ENCODE measurements at places on chromosomes 7 and 10. TPM values are rescaled to one million over a fixed set of nuclear protein-coding genes. Genes with fewer than 3 reads are reported as not detected.
A peak's percentile ranks its signal among the peaks of the same experiment; 100 is the strongest.

- DNase-seq: no peak
Measured at GRCh38 chr10:6951732-6952131, 371.7 kb upstream of the PRKCQ start.

DNA sequence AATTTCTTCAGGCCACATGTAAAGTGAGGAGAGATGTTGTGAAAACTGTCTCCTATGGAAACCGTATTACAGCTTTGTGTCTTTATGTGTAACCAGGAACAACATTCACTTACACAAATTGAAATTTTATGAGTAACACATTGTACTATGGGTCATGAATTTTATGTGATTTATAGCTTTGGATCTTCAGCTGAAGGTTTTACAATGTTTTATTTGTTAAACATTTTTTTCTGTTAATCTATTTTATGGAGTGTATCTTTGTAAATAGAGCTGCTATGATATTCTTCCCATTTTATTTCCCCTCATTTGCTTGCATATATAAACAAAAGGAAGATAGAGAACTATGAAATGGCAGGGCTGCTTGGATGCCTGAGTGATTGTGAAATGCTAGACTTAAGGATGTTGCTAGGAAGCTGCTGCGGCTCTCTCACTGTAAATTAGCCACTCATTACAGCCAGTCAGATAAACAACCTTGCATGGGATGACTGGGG lies 104.5 kb upstream of the PCLO start:
- no peak for DNase-seq

- no peak for DNase-seq
Measured at GRCh38 chr7:85681241-85681640, 494.4 kb upstream of the SEMA3D start.

Gene MSMB
- total RNA-seq: not detected

GRCh38 chr10:118610577-118610976 lies 15.1 kb upstream of the PRLHR start:
- DNase-seq: no peak

DNA sequence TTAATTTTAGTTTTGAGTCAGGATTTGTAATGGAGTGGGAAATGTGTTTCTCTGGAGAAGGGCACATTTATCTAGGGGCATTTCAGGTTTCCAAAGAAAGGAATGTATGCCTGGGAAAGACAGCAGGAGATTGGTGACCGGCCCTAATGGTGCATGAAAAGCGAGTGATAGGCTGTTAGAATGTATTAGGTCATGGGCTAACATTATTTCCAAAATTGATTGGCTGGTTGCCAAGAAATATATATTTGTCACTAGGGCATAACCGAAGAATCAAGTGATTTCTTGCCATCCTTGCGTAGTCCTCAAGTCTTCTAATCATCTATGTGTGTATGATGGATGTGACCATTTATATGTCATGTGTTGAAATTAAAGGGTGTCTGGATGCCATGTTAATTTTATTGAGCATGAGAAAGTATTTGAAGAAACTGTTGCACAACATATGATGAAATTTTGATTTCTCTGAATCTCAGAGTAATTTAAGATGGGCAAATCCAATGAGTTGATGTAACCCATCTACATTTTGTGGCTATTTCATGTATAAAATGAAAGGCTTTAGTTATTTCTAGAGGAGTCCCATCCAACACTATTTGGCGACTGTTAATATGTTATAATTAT lies 248.4 kb downstream of the BMPER start:
- no peak for DNase-seq

- DNase-seq: no peak
Measured at GRCh38 chr10:74969093-74969492, 142.4 kb upstream of the SAMD8 start.

DNA sequence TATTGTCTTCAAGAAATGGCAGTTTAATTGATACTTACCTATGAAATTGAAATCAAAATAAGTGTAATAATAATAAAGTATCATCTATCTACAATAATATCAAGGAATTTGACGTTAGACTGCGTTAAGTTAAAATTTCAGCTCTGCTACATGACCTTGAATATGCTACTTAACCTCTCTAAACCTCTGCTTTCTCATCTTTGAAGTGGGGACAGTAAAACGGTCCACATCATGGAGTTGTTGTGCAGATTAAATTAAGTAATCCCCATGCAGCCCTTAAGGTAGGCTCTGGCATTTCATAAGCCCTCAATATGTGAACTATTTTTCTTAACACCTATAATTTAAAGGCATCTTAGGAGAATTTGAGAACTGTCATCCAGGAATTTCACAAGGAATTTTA lies 252.4 kb upstream of the PHF14 start:
- DNase-seq: no peak

DNA sequence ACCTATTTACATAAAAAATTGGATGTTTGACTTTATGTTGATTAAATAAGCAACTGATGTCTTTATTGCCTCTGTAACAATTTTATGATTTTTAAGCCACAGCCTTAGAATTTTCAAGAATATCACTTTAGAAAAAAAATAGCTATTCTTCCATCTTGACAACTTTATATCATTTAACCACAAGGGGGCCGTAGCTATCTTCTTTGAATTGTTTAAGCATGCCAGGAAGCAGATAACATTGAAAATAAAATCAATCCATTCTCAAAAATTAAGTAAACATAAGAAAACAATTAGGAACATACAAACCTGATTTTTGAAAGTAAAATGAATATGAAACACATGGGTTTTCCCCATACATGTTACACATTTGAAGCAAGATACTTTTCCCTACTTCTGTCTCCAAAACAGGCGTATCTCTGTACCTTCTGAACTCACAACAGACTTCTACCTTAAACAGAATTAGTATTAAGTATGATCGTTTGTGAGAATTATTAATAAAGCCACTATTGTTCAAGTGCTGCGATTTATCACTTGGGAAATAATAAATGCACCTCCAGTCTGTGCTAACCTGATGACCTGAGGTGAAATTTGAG lies 209.0 kb downstream of the CACNA2D1 start:
- no peak for DNase-seq

GRCh38 chr10:107059872-107060271 lies 104.6 kb downstream of the SORCS1 start:
- DNase-seq: no peak

DNA sequence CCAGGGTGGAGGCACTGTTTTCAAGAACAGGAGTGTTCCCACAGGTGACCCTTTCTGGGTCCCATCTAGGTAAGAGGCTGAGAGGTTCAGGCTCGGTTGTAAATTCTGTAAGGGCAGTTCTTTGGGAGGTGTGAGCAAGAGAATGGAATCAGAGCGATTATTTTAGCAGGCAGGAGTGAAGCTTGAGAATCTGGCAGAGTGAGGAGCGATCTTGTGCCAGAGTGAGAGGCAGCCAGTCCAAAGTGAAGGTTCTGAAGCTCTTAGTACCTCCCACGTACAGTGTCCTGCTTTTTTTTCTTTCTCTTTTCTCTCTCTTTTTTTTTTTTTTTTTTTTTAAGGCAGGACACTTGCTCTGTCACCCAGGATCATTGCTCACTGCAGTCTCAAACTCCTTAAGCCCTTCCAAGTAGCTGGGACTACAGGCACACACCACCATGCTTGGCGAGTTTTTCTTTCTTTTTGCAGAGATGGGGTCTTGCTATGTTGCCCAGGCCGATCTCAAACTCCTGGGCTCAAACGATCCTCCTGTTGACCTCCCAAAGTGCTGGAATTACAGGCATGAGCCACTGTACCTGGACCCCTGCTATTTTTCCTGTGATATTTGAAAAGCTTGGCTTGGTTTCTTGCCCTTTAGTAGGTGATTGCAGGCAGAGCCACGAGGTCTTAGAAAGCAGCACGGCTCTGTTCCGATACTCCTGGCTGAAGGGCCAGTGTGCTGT lies 10.9 kb downstream of the POR start:
- DNase-seq: no peak

Gene OPALIN
- total RNA-seq: under 0.01 TPM

DNA sequence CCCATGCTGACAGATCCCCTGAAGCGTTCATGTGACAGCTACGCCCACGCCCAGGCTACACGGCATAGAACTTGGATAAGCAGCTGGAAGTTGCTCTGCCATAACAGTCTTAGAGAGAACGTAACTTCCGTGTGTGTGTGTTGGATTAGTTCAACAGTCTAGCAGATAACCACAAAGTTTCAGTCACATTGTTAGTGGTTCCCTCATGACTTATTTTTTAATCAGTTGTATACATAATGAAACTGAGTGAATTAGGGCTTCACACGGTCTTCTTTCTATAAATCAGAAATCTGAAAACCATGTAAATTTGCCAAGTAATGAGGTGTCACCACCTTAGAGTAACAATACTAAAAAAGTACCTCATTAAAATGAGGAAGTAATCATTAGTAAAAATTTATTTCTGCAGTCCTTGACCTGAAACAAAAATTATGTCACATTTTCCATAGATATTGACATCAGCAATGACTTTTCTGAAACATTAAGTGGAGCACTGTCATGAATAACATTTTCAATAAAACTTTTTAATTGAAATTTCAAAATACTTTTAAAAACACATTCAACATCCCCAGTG lies 21.7 kb upstream of the MACC1 start:
- peak; percentile 77 for DNase-seq

Gene MUC3A
- total RNA-seq: under 0.01 TPM

DNA sequence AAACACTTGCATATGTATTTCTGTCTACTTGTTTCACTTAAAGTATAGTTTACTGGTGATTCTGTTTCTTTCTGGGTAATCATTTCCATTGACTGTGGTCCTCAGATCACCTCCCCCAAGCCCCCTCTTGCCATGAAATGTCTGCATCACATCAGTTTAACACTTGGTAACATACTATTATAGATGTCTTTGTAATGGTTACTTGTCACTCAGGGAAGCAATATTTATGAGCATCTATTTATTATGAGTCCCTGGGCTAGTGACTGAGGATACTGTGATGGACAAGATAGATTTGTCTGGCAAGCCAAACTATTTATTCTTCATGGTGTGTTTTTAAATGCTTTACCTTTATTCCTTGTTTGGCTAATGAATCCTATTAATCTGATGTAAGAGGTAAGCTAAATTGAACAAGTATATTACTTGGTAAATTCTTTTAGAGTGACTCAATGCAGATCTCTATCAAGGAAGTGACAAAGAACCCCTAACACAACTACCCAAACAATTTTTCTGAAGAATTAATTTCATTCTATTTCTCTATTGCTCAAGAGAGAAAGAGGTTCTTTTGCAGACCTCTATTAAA lies 270.9 kb downstream of the RELN start:
- no peak for DNase-seq

GRCh38 chr10:127913368-127913759 lies 6.5 kb downstream of the PTPRE start:
- no peak for DNase-seq

Gene LRRC4
- 0.54 TPM for total RNA-seq

Gene GPR15LG
- not detected for total RNA-seq

- peak; percentile 52 for DNase-seq
Measured at GRCh38 chr7:3065724-3066143, 22.1 kb upstream of the CARD11 start.

GRCh38 chr10:124624895-124625294 lies 119.3 kb downstream of the FAM53B start:
- DNase-seq: no peak

Gene CXCL12
- total RNA-seq: under 0.01 TPM

- no peak for DNase-seq
Measured at GRCh38 chr10:129689671-129690071, 222.6 kb downstream of the MGMT start.

DNA sequence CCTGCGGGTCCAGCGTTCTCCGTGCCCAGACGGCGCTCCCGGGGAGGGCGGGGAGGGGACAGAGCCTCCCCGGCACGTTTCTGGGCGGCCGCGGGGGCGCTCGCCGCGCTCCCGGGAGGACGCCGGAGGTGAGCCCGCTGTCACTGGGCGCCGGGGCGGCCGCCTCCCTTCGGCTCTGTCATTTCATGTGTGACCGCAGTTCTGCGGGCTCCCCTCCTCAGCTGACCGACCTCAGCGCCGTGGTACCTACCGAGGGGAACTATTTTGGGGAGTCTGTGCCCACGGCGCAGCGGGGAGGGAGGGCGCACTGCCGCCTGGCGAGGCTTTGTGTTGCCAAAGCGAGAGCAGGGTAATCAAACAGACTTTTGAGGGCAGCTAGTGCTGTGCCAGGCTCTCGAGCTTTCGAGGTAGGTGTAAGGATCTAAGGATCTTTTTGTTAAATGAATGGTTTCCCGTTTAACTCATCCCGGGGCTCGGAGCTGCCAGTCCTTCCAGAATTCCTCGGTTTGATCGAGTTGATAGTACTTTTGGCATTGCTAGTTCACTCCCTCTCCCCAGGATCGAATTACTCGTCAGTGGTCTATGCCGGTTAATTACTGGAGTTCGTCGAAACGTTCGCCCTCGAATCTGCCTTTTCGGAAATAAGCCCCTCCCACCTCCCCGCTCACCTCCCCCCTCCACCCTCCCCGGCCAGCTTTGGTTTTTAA lies 1.9 kb downstream of the ARID5B start:
- peak; percentile 55 for DNase-seq

DNA sequence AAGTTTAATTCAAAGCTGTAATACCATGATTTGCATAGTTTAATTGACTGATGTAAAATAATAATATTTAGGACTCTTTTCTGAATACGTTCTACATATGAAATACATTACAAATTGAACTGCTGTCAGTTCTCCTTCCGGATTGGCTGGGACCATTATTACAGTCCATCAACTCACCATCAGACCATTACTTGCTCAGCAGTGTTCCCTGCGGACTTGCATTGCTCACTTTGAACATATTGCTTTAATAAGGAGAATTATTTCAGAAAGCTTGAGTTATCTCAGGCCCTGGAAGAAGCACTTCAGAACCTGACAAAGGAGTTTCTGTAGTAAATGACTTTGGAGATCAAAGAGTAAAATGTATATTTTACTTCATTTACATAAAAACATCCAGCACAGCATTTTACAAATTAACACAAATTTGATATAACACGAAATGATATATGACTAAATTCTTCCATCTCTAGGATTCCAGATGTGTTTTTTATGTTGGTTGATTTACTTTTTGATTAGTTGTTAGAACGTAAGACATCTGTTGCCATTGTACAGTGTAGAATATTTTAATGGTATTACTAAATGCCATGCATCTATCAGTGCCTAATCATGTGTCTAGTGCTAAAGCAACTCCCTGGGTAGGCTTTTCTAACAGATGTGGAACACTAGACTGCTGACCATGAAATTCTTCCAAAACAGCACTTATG lies 418.5 kb upstream of the SEMA3A start:
- DNase-seq: no peak

DNA sequence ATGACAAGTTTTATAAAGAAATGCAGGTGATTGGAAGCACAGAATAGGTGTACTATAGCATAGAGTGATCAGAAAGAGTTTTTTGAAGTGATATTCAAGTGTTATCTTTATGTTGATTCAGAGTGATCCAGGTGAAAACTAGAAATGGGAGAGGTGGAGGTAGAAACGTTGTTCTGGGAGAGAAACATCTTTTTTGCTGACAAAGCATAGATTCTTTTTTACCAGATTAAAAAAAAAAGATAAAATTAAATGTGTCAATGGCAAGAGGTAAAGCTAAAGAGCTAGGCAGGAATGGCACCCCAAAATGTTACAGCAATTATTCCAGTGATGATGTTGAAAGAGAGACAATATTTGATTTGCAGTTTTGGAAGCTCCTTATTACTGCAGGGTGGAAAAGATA lies 12.6 kb upstream of the VSTM2A start:
- no peak for DNase-seq
